ENCODE measurements at places on chromosomes 4 and X.

GRCh38 chr4:41483771-41484170 lies 54.2 kb upstream of the LIMCH1 start:
- no peak for DNase-seq

DNA sequence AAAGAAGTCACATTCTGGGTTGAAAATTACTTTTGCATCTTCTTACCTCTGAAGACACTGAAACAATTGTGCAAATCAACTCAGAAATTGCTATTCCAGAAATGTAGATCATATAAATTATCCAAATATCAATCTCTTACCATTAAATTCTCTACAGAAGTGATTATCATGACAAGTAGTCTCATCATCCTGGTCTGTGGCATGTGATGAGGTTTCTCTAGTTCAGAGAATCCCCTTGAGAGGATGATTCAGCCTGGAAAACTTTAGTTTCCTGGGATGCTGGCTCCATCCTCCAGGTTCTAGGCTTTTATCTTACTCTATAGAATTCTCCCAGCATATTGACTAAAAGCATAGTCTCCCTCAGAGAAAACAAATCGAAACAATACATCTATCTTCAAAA lies 76.2 kb upstream of the S100G start:
- DNase-seq, result no peak

DNA sequence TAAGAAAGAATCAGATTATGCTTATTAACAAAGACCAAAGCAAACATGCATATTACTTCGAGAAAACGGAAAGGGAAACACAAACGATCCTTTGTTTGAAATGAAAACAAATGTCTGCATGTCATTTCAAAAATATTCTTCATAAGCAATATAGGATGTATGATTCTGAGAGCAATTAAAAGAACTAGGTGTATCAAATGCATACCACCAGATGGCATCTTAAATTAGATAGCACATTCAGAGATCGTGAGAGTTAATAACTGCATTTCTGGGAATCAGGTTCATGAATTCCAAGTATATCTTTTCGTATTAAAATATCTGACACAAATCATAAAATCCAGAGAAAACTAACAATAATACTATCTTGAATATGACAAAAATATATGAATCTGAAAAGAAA lies 159.5 kb downstream of the PPP3CA start:
- no peak for DNase-seq

DNA sequence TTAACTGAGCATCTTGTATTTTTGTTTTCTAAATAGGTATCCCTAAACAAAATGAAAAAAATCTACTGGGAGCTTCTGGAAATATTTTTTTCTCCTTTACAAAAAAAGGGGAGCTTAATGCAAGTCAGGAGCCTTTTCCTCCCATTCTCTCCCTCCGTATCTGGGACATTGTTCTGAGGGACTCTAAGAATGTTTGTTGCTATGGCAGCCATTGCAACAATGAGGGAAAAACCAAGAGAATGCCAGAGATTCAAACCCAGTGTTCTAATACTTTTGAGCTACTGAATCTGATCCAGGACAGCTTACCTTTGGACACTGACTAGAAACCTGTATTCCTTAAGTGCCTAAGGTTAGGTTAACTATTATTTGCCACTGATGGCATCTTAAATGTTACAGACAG lies 485.7 kb upstream of the HS3ST1 start:
- DNase-seq, result no peak

GRCh38 chr4:38662522-38663089 lies 1.4 kb upstream of the KLF3 start:
- DNase-seq, result no peak

DNA sequence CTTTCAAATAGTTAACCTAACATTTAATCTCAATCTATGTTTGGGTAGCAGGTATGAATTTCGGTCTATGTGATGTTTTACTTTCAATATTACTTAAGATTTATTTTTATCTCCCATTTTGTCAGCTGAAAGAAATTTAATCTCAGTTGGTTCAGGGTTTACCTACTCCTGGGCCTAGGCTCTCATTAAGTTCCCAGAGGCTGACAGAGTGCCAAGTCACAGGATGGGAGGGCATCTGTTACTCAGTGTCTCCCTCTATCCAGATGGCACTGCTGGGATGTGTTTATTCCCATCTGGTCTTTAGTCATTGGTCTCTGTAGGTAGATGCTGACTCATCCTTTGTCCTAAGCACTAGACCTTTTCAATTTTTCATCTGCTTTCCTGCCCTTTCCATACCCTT lies 129.4 kb upstream of the ARSJ start:
- DNase-seq, result no peak

DNA sequence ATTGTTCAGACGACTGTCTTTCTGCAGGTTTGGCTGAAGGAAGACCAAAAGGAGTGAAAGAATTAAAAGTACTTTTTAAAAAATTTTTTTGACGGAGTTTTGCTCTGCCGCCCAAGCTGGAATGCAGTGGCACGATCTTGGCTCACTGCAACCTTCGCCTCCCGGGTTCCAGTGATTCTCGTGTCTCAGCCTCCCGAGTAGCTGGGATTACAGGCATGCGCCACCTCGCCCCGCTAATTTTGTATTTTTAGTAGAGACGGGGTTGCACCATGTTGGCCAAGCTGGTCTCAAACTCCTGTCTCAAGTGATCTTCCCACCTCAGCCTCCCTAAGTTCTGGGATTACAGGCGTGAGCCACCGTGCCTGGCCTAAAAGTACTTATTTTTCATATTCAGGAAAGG lies 86.3 kb downstream of the ITIH6 start:
- no peak for DNase-seq

DNA sequence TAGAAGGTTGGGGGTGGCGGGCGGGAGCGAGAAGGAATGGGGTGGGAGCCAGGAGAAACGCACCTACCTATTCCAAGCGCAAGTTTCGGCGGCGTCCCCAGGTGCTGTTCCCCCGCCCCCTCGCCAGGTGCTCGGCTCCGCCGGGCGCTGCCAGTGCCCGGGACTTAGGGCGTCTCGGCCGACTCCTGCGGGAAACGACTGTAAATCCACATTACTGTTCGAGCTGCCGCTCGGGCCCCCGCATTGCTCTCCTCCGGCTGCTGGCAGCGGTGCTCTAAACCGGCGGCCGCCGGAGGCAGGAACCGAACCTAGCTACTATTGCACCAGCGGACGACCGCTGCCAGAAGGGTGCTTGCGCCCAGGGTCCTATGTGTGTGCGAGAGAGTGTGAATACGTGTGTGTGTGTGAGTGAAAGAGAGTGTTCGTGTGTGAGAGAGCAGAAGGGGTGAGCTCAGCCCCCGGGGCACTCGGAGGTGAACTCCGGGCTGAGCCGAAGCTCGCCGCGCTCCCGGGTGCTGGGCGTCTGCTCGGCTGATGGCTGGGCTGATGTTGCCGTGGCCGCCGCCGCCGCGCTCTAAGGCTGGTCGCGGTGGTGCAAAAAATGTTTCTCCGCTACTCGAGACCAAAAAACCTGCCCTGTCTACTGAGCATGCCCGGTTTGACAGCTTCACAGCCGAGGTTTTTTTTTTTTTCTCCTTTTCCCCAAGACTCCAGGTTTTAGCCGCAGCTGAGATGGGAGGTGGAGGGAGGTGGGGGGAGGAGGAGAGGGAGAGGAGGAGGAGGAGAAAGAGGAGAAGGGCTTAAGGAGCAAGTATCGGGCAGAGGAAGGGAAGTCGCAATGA lies 115.7 kb upstream of the TEX13C start:
- no peak for DNase-seq

GRCh38 chr4:15912961-15913630 lies 25.4 kb downstream of the FGFBP1 start:
- DNase-seq, result no peak

DNA sequence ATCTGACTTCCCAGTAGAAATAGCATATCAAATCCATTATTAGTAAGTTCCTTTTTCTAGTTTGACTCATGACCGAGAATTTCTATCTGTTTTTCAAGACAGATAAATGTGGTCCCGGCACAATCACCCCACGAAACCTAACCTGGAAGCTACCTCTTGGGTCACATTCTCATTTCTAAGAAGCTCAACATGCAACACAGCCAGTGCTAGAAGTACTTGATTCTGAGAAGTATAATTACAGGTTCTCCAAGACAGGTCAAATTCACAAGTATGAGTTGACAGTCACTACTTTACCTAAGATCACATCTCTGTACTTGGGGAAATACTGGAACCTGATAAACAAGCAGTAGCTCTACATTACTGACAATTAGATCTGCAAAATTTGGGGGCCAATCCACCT lies 54.0 kb upstream of the PLAC1 start:
- no peak for DNase-seq

DNA sequence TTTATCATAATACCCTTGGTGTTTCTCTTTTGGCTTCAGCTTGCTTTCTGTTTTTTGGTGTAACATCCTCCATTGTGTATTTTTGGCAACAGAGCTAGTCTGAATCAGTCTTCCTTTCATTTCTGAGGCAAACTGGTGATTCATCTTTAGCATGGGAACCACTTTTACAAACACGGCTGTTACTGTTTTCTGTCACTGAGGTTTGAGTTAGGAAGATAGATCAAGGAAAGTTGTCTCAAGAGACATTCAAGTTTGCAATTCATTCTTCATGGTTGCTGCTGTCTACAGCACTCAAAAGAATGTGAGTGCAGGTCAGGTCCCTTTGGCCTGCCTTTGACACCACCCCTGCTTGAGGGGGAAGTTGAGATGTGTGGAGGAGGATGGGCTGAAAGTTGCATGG lies 36.3 kb downstream of the IL21 start:
- no peak for DNase-seq

DNA sequence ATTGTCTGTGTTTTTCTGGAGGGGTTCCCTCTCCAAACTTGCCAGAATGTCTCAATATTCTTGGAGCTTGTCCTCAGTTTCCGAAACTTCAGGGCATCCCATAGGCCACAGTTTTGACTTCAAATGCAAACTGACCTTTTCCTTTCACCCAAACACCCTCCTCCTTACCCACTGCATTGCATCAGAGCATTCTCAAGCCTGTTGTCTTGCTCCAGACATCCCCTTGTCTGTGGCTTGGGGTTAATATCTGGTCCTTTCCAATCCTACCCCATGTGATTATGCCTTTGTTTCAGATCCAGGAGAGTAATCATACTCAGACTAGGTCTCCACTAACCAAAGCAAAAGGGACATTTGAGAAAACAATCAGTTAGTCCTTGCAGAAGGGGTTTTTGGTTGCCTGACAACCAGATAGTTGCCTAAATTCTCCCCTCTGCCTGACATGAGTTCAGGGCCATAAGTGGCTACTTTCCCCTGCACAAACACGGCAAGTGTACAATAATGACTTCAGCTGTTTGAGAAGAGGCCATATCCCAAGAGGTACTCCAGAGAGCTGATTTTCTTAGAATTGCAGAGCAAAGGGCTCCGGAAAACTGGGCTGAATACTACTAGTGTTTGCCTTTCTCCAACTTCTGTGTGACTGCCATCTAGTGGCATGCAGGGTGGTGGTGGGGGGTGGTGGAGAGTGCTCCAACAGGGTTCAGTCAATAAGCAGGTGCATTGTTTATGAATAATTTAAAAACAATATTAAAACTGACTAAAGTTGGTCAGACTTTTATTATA lies 130.2 kb downstream of the CHRDL1 start:
- DNase-seq, result no peak

- DNase-seq, result no peak
These were observed 287.4 kb downstream of the SMARCA1 start for GRCh38 chrX:129235903-129236302.

DNA sequence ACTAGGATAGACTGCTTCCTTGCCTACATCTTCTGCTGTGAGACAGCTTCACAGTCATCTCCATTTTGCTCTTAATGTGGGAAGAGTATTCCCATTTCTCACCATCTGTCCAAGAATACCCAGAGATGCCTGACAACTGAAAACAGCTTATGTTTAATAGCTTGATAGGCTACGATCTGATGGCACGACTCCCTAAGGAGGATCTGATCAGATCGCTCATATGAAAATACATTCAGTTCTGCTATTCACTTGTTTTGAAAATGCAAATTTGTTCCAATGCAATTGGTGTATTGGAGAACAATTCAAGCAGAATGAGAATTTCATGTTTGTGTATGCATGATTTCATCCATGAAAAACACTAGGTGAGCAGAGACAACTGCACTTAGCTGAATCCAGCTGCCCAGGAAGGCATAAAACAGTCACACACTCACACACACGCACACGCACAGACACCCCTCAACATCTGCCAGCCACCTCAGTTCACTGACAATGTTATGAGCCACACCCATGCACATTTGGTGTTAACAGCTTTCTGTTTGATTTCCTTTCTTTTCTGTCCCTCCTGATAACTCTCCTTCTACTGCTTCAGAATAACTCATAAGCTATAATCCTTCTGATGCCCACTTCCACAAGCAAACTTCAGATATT lies 29.6 kb downstream of the TRIML1 start:
- DNase-seq, result no peak

- peak; percentile 9 for DNase-seq
These were observed 11.9 kb downstream of the CA5B start for GRCh38 chrX:15749642-15750610.

- DNase-seq, result no peak
These were observed 551 bp downstream of the NPNT start for GRCh38 chr4:105895583-105896460.

DNA sequence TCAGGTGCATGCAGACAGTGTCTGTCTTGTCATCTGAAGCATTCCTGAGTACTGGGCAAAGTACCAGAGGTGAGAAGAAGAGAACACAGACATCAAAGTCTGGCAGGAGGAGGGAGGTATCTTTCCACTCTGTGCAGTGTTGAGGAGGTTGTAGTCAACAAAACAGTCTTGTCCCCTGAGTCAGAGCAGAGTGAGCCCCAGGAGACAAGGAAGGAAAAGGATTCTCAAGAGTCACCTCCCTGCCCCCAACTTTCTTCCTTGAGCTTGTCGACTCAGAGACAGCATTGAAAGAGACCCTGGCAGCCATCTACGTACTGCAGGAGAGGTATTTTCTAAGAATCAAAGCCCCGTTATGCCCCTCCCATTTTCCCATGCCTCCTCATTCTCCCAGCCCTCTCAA lies 4.4 kb upstream of the SRPX start:
- no peak for DNase-seq

DNA sequence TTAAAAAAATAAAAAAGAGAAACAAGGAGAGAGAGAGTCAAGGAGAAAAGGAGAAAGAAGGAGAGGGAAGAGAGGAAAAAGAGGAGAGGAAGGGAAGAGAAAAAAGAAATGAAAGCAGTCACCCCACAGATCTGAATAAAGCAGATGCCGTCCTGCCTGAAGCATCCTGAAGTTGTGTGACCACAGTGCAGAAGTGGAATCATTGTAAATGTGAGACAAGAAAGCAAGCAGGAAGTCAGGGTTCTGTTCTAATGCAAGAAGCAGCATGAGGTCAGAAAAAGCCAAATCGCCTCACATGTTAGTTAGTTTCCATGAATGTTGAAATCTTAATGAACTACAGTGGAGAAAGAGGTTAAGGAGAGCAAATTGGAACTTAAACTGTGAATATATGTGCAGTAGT lies 692.5 kb downstream of the CENPC start:
- DNase-seq, result no peak

- DNase-seq, result no peak
These were observed 6.0 kb downstream of the SMAD1 start for GRCh38 chr4:145487631-145488030.

DNA sequence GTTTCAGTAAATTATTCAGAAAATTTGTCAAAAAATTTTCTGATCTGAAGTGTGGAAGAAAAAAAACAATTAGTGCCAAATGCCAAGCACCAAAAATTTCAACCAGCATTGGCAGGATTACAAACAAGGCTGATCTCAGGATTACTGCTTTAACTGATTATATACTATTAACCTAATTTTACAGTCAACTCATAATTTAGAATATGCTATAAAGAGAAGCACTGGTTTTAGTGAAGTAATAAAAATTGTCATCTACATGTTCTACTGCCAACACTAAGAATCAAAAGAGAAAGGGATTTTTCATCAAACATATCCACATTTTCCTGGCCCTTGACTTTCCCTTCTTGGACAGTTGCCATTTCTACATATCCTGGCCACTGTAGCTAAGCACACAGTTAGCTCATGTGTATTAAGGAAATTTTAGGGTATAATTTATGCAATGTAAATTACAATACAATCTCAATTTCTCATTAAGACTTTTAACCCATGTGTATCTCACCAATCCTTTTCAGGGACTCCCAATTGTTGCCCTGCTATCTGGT lies 33.8 kb downstream of the THOC2 start:
- no peak for DNase-seq
